ENCODE measurements at places on chromosomes 1 and 21.
A peak's percentile ranks its signal among the peaks of the same experiment; 100 is the strongest.

DNA sequence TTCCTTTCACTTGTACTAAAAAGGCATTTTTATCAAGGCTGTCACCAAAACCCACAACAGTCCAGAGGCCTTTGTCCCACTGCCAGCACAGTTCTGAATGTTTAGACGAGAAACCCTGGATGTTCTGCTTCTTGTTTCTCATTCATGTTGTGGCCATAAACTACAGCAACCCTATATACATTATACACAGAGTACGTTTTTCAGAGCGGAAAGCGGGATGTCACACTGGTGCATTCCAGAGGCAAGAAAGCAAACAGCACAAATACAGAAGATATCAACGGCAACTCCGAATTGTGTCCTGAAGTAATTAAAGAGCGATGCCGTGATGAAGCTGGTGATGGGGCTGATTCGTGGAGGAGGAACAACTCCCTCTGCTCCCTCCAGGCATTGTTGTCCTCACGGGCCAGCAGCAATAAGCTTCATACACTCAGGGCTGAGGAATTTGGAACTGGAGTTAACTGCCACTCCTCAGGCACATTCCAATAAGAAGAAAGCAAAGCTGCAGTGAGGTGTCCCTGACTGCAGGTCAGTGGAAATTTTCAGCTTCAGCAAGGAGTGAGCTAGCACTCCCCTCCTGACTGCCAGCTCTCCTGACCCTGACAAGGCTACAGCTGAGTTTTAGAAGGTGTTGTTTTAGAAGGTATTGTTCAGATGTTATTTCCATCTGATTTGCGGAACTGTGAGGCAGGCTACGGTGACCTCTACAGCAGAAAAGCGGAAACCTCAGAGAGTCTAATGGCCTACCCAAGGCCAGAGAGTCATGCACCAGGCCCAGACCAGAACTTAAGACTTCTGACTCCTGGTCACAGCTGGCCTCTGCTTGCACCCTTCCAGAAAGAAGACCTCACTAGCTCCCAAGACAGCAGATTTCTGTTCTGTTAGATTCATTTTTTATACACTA is 149.0 kb downstream of the TGFBR3 start:
- H3K36me3 ChIP-seq: peaks cover 33% of the 10 kb centered on the region
- H3K4me1 ChIP-seq: peaks cover 34% of the 10 kb centered on the region
- no peak for DNase-seq
- peak overlapping the region; percentile 96 for H3K27ac ChIP-seq

DNA sequence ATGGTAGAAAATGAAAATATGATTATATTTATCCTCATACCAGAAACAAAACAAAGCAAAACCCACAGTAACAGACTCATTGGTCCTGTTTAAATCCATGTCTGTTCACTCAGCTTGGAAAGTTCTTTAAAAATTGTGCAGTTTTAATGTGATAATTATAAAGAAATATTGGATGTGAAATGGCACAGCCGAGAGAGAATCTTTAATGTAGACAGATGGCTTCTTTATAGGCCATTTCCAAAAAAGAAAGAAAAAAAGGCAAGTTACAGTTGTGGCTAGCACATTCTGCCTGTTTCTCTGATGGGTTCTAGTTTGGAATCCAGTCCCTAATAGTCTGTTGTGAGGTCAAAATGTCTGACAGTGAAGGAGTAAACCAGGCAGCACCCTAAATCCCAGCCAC is 62.0 kb downstream of the SH3BGR start:
- H3K4me3 ChIP-seq: no peak overlapping the region
- no peaks in the 10 kb centered on the region for H3K27me3 ChIP-seq
- H3K27ac ChIP-seq: no peak overlapping the region
- H3K36me3 ChIP-seq: no peaks in the 10 kb centered on the region
- H3K4me1 ChIP-seq: peaks cover 5% of the 10 kb centered on the region
- no peak for DNase-seq

- DNase-seq: no peak
- no peaks in the 10 kb centered on the region for H3K36me3 ChIP-seq
- H3K27me3 ChIP-seq: peaks cover 67% of the 10 kb centered on the region
These were observed 192.7 kb upstream of the KIAA0040 start for GRCh38 chr1:175385316-175385715.

GRCh38 chr1:154178013-154178412 is 13.9 kb downstream of the TPM3 start:
- peaks cover 24% of the 10 kb centered on the region for H3K36me3 ChIP-seq
- no peak for DNase-seq
- H3K27ac ChIP-seq: peak overlapping the region; percentile 99
- H3K27me3 ChIP-seq: peaks cover 2% of the 10 kb centered on the region

DNA sequence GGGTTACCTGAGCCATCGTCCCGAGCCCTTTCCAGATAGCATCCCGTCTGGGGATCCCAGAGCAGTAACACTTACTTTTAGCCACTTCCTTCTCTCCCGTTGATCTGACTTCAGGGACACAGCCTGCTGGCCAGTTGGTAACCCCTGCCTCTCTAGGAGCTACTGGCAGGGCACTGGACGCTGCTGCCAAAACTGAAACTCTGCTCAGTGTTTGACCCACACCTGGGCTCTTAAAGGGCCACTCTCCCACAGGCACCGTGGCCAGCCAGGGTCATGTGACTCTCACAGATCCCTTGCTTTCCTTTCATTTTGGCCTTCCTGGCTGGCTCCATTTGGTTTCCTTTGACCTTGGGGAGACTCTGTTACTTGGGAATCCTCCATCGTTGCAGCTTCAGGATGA is at the start of gene PIGR:
Gene PIGR (minus strand): TSS at position 206 of the 400 bp plus-strand sequence. CDS start 5,935 bp downstream, outside the sequence.
- no peaks in the 10 kb centered on the region for H3K36me3 ChIP-seq
- no peak within 1 kb of the TSS for H3K27ac ChIP-seq
- peaks cover 29% of the 10 kb centered on the region for H3K27me3 ChIP-seq
- H3K4me3 ChIP-seq: no peak within 1 kb of the TSS
- H3K4me1 ChIP-seq: peaks cover 12% of the 10 kb centered on the region
- no peak for DNase-seq

DNA sequence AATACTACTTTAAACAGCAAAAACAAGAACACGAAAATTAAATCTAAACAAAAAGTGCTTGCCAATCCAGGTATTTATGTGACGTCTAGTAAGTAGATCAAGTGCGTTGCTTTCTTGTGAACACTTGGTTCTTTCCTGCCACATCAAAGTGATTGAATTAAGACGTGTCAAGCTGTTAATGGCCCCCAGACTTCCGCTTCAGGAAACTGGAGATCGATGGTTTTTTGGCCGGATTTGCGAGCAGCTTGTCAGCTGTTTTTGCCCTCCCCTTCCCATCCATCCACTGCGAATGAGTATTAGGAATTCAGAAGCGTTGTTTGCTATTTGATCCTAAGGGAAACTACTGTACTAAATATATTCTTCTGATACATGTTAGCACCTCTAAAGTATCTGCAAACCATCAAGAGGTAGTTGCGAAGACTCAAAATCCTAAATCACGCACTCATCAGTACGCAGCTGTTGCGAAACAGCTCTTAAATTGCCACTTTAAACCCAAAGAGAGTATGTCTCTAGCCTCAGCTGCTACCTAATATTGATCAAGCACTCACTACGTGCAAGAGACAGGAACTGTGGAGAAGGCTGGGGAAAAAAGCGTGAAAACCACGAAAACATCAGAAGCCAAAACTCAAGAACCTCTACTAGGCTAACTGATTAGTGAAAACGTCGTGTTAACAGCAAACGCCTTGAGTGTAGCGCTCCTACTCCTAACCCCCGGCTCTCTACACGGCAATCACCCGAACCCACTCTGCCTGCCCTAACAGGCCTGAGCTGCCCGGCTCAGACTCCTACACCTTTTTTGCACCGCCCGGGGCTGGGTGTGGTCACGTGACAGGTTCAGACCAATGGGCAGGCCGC is 473 bp upstream of the BRDT start:
- DNase-seq: no peak
- no peaks in the 10 kb centered on the region for H3K4me1 ChIP-seq
- H3K4me3 ChIP-seq: no peak overlapping the region
- no peak overlapping the region for H3K27ac ChIP-seq
- H3K36me3 ChIP-seq: no peaks in the 10 kb centered on the region
- H3K27me3 ChIP-seq: no peaks in the 10 kb centered on the region
